ENCODE measurements at places on chromosomes 1 and 21.

GRCh38 chr1:92901126-92901525 is 60.1 kb downstream of the DIPK1A start:
- DNase-seq, result no peak

DNA sequence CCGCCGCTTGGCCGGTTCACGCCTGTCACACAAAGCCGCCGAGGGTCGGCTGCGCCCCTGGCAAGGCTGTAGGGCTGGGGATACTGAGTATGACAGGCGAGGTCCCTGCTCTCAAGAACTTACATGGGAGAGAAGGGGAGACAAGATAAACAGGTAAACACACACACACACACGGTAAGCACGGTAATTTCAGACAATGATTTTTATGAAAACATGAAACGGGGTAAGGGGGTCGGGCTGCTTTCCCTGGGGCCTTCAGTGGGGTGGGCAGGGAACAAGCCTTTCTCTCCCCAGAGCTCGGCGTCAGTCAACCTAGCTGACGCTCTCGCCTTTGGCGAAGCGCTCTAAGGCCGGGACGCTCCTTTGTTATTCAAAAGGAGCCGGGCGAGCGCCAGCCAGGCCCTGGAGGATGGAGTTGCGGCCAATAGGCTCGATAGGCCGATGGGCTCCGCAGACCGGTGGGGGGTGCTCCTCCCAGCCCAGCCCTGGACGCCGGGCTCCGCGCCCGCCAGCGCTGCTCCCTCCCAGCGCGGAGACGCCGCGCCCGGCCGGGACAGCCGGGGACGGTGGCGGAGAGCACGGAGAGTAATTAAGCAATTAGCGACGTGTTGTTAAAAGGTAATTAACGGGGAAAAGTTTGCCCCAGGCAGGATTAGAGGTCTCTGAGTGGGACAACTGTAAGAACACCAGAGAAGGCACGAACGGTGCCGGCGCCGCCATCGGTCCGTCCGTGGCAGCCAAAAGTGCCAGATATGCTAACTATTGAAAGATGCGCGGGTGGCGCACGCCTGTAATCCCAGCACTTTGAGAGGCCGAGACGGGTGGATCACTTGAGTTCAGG is 950 bp upstream of the INKA2 start:
- no peak for DNase-seq

DNA sequence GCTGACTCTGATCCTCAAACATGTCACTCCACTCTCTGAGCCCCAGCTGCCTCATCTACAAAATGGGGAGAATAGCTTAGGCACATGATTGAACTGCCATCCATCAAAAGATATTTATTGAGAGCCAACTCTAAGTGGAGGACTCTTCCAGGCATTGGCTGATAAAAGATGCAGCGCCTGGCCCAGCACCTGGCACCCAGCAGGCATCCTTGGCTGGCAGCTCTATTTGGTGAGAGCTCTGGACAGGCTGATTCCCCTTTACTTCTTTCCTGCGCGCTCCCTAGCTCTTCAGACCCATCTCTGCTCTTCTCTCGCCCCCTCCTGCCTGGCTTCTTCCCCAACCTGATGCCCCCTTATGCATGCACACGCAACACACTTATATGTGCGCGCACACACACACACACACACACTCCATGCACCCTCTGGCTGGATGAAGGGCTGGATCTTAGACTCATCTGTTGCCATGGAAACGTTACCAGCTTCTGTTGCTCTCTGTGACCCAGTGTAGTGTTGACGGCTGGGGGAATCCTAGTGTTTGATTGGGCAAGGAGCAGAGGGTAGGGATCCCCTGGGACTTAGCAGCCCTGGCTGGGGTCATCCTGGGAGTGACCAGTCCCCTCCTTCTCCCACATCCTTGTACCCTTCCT is 49.3 kb downstream of the VWA5B1 start:
- no peak for DNase-seq

- DNase-seq, result no peak
Observed at GRCh38 chr1:81682490-81682889, 118.2 kb upstream of the ADGRL2 start.

- DNase-seq, result no peak
Observed at GRCh38 chr1:230612651-230613050, 29.6 kb upstream of the COG2 start.

DNA sequence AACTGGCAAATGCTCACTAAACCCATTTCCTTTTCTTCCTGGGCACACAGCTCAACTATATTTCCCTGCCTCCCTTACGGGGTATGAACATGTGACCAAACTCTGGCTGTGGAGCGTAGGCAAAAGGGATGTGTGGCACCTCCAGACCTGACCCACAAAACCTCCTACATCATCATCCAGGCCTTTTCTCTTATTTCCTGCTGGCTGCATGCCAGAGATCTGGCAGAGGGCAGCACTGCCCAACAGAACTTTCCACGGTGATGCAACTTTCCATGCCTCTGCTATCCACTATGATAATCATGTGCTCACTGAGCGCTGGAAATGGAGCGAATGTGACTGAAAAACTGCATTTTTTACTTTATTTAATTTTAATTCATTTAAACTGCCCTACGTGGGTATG is 99.6 kb upstream of the CACNA1E start:
- no peak for DNase-seq

GRCh38 chr1:36845802-36846201 is 188.5 kb downstream of the GRIK3 start:
- no peak for DNase-seq

DNA sequence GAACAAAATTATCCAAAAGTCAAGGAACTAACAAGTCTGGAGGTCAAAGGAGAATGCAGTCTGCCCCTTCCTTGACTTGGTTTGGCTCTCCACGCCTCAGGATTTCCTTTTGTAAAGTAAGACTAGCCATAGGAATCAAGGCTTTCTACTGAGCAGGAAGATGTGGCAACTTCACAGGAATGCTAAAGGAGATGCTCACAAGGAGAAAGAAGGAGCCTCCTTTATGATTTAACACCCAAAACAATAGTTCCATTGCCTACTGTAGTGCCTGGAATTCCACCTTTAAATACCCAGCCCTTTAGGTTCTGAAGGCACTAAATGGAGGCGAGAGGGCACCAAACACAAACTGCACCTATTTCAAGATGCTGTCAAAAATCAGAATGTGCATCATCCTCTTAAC is 176.3 kb upstream of the NFIA start:
- no peak for DNase-seq

- DNase-seq, result no peak
Observed at GRCh38 chr1:228434689-228435088, 18.0 kb upstream of the TRIM17 start.

GRCh38 chr1:22485431-22485830 is 33.8 kb downstream of the ZBTB40 start:
- DNase-seq, result no peak

DNA sequence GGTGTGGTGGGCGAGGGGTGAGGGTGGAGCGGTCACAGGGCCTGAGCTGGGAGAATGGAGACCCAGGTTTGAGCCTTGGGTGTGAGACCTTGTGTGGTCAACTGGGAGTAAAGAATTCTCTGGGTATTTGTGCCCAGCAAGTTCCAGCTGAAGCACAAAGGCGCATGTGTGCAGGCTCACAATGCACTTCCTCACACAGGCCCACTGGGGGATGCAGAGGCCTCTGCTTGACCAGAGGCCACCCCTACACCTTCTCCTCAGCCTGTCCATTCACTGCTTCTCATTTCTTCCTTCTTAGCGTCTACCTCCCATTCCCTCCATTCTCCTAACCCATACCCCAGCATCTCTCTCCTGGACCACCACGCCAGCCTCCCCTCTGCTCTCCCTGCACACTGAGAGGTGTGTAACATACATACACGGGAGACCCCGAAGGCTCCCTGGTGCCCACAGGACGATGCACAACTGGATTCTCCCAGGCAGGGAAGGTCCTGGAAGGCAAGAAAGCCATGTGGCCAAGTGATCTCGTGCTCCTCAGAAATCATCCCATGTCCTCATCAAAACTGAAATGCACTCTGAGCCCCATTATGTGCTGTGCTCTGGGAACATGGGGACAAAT is 12.3 kb upstream of the TTC39A start:
- DNase-seq, result no peak

Measured in RKO (cell line).